H7 (cell line): ENCODE measurements at places on chromosomes 16 and 17. TPM values are rescaled to one million over a fixed set of nuclear protein-coding genes. Genes with fewer than 3 reads are reported as not detected.
A peak's percentile ranks its signal among the peaks of the same experiment; 100 is the strongest.

GRCh38 chr17:75755205-75755901 is 9.6 kb downstream of the GALK1 start:
- peak; percentile 70 for DNase-seq

Gene GRB2
- total RNA-seq: 98.7 and 100 TPM in 2 replicates

- DNase-seq: peak; percentile 48
Observed at GRCh38 chr16:5678371-5678770, 580.8 kb upstream of the EEF2KMT start.

Gene MON1B
- total RNA-seq: 10.9 and 12.4 TPM in 2 replicates

GRCh38 chr17:67400193-67400592 is 23.1 kb downstream of the PITPNC1 start:
- DNase-seq: no peak

Gene KRT222
- total RNA-seq: 0.07 and 0.26 TPM in 2 replicates

- DNase-seq: no peak
Observed at GRCh38 chr17:19671433-19671832, 22.9 kb downstream of the ALDH3A2 start.

DNA sequence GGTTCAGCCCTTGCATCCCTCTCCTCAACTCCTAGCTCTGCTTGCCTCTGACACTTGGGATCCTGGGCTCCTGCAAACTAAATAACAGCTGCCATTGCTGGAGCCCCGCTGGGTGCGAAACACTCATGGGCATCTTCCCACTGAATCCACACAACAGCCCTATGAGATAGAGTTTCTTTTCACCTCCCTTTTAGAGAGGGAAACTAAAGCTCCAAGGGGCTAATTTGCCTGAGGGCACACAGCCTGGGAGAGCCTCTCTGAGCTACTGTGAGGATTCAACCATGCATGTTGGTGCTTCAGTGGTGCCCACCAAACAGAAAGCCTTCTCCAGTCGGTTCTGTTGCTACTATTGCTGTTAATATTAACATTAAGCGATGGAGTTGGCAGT is 4.0 kb downstream of the ACBD4 start:
- no peak for DNase-seq

DNA sequence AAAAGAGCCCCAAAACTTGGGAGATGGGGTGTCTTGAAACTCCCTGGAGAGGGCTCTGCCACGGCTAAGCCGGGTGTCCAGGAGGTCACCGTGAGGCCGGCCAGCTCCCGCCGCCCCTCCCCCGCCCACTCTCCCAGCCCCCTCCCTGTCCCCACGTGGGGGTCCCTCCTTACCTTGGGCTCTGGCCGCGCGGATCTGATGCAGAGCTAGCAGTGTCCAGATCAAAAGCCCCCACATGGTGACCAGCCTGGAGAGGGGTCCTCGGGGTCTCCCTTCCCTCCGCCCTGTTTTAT is 447 bp downstream of the SDK2 start:
- DNase-seq: no peak

DNA sequence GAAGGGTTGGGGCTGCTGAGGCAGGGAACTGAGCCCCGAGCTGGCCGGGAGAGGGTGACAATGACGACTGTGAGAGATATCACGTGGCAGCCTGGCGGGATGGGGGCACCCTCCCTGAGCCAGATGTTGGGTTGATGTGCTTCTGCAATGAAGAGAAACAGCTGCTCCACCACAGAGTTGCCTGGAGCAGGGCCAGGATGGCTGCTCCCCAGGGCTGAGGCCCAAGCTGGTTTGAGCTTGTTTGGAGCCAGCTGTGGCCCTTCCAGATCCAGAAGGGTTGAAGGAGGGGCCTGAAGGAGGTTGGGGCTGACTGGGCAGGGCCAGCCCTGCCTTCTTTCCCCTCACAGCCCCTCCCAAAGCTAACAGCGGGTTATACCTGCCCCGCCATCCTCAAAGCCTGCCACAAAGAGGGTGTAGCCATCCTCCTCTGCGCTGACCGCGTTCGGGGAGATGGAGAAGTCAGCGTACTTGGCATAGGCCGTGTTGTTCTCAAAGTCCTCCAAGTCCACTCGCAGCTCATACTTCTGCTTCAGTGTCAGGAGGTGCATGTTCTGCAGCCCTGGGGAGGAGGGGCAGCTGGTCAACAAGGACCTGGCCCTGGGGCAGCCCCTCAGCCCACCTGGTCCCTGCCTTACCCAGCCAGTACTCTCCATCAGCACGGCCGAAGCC is 2.1 kb downstream of the MFAP4 start:
- peak; percentile 63 for DNase-seq

GRCh38 chr17:39818358-39819000 is 45.6 kb downstream of the IKZF3 start:
- DNase-seq: no peak

- DNase-seq: no peak
Observed at GRCh38 chr17:20063665-20064648, 54.8 kb downstream of the SPECC1 start.

- no peak for DNase-seq
Observed at GRCh38 chr16:10957771-10958482, 13.6 kb downstream of the CLEC16A start.

Gene PRRT2
- total RNA-seq: 1.8 and 5.6 TPM in 2 replicates

DNA sequence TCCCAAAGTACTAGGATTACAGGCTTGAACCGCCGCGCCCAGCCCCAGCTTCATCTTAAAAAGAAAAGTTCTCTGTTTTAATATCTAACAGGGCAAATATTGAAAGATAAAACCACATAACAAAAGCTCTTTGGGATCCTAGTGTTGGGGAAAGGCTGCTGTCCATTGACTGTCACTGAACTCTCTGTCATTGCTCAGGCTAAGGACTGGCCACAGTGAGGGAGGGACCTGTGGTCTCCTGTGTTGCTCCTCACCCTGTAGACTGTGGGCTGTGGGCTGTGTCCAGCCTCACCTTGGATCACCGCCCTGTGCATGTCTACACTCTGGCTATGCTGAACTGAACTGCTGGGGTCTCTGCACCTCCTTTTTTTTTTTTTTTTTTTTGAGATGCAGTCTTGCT is 11.3 kb upstream of the PYDC1 start:
- peak; percentile 20 for DNase-seq

Gene CBFB
- 31.4 and 49.3 TPM in 2 replicates for total RNA-seq

- no peak for DNase-seq
Observed at GRCh38 chr16:72109300-72109699, 15.7 kb downstream of the DHX38 start.

- no peak for DNase-seq
Observed at GRCh38 chr16:71916397-71916920, 21.1 kb downstream of the IST1 start.

Gene PABPN1L
- not detected in 2 replicates for total RNA-seq

GRCh38 chr17:49515196-49515770 is 20.2 kb downstream of the NGFR start:
- peak; percentile 93 for DNase-seq

- no peak for DNase-seq
Observed at GRCh38 chr16:88334778-88335720, 47.7 kb upstream of the ZNF469 start.

Gene PRPSAP2
- total RNA-seq: 62.9 and 68.6 TPM in 2 replicates

- no peak for DNase-seq
Observed at GRCh38 chr17:10987786-10988185, 149.9 kb upstream of the PIRT start.

Gene KREMEN2
- total RNA-seq: 17.6 and 20.9 TPM in 2 replicates

DNA sequence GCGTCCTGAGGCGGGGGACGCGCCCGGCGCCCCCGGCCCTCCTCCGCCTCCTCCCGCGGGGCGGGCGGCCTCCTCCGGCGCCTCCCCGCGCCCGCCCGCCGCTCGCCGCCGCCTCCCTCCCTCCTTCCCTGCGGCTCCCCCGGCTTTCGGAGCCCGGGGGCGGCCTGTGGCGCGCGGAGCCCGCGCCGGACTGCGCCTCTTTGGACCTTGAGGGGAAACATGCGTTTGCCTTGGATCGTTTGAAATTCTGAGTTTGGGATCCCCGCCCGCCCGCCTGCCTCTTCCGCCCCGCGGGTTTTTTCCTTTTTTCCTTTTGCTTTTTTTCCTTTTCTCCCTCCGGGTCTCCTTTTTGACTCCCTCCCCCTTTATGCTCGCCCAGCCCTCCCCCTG is 390 bp downstream of the ZNRF1 start:
- DNase-seq: no peak

DNA sequence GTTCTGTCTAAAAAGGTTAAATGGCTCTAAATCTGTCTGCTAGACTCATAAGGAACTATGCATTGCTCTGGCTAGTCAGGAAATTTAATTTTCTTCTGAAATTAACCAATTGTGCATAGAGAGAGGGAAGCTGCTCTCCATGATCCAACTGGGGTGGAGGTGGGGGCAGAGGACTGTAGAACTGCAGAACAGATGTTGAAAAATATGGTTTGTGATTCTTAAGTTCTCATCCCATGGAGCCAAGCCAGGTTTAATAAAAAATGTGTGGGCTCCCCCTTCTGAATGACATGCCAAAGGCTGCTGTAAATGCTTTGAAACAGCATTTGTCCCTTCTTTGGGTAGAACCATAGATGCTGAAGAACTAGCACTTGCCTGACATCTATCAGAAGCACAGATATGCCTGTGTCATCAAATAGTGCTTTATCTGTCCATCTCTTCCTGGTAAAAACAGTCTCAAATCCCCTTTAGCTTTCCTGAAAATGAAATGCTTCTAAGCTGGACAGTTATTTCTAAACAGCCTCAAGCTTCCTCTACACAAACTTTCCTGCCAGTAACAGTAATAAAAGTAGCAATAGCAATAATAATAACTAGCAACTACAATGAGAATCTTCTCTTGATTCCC is 221.4 kb downstream of the CDH8 start:
- DNase-seq: no peak

Gene TBC1D3E
- total RNA-seq: not detected in 2 replicates

Gene CLEC18C
- 0.07 and 0.35 TPM in 2 replicates for total RNA-seq

DNA sequence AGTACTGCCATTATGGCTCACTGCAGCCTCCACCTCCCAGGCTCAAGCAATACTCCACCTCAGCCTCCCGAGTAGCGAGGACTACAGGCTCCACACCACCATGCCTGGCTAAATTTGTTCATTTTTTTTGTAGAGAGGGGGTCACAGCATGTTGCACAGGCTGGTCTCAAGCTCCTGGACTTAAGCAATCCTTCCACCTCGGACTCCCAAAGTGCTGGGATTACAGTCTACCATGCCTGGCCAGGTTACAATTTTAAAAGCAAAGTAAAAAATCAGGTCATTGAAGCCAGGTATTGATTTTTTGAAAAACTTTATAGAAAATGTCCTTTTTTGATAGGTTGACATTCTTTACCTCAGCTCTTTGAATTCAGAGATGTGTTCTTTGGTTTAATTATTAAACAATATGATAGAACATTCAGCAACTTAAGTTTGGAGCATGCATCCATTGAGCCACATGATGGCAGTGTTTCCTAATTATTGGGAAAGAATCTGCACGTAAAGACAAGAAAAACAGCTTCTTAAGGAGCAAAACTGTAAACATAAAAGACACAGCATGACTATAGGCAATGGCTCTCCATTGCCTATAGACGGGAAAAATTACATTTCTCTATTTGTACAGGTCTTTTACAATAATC is 1.7 kb upstream of the SLC16A11 start:
- DNase-seq: peak; percentile 60

- DNase-seq: no peak
Observed at GRCh38 chr16:11099672-11100205, 155.4 kb downstream of the CLEC16A start.
